Activated naive CD8-positive, alpha-beta T cell treated with anti-CD3 and anti-CD28 coated beads, Interleukin-2, amount 50 U/mL, for 24 hours (primary cell): ENCODE measurements at places on chromosomes 16 and 17.

- no peak for DNase-seq
Observed at GRCh38 chr17:46950997-46951621, 27.9 kb downstream of the RPRML start.

GRCh38 chr17:38443356-38444031 is 15.2 kb downstream of the ARHGAP23 start:
- DNase-seq: no peak

GRCh38 chr16:14373896-14374295 is 256.2 kb downstream of the PARN start:
- no peak for DNase-seq

DNA sequence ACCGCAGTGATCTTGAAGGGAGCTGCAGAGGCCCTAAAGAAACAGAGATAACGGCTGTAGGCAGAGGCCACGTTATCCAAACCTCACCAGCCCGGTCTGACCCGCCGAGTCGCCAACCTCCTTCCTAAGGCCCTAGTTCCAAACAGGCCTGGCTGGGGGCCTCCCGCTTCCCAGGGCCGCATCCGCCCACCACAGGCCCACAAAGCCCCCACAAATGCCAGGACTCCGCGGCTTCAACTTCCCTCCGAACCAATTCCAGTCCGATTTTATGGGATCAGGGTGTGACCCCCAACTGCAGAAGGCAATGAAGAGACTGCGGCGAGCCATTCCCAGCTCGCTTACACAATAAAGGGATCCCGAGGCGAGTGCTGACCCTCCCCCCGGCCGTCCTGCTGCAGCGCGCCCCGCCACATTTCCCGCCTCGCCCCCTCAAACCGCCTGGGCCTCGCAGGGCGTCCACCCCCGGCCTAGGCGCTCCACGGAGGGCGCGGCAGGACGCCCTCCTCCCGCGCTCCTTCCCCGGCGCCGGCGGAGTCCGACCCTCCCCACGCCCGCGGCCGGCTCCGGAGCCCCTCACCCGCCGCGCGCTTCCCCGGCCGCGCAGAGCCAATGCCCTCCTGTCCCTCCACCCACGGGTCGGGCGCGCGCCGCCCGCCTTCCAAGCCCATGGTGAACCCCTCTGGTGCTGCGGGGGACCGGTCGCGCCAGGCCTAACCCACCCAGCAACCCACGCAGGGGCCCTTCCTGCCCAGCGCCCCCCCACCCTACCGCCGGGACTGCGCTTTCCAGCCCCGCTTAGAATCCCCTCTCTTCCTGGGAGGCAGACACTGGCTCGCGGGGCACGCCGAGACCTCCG is 926 bp downstream of the MYH10 start:
- DNase-seq: peak; percentile 14

DNA sequence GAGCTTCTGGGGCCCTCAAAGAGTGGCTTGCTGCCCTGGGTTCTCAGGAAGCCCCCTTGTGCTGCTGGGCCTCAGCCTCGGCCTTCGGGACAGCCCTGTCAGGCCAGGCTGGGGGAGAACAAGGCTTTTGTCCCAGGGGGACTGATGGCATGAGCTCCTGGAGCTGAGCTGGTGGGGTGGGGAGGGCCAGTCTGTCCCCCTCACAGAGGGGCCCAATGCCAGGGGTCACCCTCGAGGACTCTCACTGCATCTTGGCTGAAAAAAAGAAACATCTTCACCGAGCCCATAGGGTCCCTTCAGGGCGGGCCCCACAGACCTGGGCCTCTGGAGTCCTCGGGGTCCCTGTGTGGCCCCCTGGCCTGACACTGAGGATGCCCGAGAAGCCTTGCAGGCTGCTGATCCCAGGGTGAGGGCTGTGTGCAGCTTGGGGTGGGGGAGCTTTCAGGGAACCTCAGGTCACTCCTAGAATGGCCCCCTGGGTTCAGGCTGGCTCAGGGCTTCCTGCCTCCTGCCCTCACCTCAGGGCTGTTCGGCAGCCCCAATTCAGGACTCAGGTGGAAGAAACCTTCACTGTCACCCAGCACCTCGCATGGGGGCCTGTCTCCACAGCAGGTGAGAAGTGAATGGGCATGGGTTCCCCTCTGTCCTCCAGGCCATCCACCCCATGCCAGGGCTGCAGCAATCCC is 90.5 kb downstream of the TNFRSF13B start:
- no peak for DNase-seq

- DNase-seq: no peak
Observed at GRCh38 chr17:31806921-31807320, 52.1 kb downstream of the COPRS start.

DNA sequence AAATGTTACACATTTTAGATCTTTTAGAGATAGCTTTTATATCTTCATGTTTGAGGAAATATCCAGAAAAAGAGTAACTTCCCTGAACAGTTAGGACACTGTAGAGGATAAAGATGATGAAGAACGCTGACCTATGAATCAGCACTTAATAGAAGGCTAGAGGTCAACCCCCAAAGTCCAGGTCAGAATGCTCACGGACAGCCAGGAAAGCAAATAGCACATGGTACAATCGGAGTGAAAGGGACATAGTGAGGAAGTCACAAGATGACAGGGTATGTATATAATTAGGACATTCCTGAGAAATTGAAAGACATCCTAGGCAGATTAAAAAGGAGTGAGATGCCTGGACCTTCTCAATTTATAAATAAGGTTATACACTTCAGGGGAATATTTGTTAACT is 55.1 kb upstream of the CNTNAP4 start:
- DNase-seq: no peak

- DNase-seq: no peak
Observed at GRCh38 chr16:11145173-11145818, 110.7 kb downstream of the SOCS1 start.

DNA sequence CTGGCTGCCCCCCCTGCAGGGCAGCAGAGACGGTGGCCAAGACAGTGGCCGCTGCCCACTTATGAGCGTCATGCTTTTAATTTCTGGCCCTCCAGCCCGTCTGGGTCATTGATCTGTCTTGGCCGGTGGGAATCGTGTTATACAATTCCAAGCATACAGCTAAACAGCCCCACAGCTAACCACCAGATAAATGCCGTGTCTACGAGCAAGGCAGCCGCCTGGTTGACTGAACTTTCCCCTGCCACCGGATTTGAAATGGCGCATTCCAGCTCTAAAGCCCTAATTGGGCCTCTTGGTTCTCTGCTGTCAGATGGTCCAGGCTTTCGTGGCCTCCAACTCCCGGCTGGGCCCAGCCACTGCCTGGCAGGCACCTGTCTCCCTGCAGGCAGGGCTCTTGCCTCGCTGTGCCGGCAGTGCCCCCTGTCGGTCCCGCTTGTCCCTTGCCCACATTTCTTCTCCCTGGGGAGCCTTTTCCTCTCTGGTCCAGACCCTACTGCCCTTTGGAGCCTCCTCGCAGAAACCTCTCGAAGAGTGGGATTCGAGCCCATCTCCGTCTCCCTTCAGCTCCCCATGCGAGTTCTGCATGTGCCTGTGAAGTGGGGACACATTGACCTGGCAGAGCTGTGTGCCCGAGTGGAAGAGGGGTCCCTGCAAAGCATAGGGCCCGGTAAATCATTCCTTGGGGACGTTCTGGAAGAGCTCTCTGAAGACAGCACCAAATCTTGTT is 1.8 kb upstream of the RBFOX3 start:
- peak; percentile 76 for DNase-seq

- no peak for DNase-seq
Observed at GRCh38 chr16:61590577-61590976, 445.7 kb downstream of the CDH8 start.

DNA sequence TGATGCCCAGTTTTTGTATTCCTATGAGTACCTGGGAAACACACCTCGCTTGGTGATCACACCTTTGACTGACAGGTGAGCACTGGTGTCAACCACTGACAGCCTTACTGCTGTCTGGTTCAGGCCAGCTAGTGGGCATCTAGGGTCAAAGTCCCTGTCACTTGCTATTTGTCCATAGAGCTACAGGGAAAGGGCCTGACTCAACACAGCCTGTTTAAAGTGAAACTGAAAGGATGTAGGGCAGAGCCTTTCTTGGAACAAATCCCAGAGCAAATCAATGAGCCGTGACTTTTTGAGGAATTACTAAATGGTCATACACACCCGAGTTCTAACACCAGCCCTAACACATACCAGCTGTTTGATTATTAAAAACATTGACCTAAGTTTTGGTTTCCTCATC is 106.8 kb downstream of the DNAH9 start:
- no peak for DNase-seq

DNA sequence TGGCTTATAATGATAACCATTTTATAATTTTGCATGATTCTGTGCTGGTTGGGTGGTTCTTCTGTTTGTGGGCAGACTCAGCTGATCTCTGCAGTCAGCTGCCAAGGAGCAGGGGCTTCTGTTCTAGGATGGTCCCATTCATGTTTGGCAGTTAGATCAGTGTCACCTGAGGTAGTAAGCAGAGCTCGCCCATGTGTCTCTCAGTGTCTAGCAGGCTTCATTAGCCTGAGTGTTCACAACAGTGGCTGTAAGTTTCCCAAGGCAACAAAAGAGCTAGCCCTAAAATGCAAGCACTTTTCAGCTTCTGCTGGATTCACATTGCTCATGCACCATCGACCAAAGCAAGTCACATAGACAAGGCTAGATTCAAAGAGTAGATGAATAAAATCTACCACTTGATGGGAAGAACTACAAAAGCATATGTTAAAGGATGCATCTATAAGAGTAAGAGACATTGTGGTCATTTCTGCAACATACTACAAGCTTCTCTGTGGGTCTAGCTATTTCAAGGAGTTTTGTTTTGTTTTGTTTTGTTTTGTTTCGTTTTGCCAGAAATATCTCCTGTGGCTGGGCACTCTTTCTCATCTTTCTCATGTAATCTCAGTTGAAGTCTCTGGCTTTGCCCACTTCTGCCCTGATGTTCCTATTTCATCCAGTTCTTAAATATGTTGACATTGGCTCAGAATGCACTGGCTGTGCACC is 180.8 kb downstream of the HS3ST4 start:
- DNase-seq: no peak

DNA sequence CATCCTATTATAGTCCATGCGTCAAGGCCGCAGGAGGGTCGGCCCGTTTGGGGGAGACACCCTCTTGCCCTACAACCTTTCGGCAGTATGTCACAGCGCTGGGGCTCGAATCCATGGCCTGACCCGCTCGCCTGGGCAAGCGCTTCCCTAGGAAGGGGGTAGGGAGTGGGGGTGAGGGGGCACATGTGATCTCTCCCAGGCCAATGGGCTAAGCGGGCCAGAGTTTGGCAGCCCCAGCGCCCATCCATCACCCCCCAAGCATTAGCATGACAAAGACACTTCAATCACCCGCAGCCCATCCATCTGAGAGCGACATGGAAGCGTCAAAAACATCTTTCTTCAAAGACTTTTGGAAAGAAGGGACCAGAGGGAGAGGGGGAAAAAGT is at the start of gene HOXB1:
HOXB1 (minus strand) TSS at position 125 of the 386 bp plus-strand sequence; CDS start at position 18, 107 bp downstream.
- no peak for DNase-seq

DNA sequence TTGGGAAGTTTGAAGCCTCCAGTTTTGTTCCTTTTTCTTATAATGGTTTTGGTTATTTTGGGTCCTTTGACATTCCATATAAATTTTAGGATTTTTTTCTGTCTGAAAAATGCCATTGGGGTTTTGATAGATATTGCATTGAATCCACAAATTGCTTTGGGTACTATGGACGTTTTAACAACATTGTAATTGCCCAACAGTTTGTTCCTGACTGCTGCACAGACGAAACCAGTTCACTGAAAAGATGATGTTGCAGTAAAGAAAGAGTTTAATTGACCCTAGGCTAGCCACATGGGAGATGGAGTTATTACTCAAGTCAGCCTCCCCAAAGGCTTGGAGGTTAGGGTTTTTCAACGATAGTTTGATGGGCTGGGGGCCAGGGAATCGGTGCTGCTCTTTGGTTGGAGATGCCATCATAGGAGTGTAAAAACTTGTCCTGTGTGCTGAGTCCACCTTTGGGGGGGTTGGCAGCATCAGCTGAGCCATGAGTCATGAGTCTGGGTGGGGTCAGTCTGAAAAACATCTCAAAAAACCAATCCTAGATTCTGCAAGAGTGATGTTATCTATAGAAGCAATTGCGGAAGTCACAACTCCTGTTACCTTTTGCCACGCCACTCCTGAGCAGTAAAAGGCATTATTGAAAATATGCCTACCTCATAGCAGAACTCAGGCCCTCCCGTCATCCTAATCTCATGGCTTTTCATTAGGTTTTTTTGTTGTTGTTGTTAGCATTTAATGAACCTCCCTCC is 2.7 kb upstream of the PRSS41 start:
- DNase-seq: no peak

DNA sequence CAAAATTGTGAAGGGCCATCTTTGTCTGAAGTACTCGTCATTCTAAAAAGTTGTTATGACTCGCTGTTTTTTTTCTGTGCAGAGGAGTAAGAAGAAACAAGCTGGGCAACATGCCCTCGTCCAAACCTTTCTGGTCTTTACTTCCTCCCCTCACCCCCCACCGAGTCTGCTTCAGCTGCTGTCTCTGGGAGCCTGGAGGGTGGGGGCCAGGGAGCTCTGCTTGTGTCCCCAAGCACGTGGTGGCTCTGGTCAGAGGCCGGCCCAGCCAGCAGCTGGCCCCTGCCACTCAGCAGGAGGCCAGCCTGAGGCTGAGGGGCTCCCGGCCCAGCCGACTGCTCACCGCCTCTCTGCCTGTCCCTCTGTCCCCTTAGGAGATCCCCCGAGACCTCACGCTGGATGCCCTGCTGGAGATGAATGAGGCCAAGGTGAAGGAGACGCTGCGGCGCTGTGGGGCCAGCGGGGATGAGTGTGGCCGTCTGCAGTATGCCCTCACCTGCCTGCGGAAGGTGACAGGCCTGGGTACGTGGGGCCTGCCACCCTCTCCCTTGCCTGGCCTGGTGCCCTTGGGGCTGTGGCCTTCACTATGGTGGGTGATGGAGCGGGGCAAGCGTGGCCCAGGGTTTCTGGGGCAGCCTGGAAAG is 53.7 kb upstream of the LGALS9 start:
- DNase-seq: no peak

DNA sequence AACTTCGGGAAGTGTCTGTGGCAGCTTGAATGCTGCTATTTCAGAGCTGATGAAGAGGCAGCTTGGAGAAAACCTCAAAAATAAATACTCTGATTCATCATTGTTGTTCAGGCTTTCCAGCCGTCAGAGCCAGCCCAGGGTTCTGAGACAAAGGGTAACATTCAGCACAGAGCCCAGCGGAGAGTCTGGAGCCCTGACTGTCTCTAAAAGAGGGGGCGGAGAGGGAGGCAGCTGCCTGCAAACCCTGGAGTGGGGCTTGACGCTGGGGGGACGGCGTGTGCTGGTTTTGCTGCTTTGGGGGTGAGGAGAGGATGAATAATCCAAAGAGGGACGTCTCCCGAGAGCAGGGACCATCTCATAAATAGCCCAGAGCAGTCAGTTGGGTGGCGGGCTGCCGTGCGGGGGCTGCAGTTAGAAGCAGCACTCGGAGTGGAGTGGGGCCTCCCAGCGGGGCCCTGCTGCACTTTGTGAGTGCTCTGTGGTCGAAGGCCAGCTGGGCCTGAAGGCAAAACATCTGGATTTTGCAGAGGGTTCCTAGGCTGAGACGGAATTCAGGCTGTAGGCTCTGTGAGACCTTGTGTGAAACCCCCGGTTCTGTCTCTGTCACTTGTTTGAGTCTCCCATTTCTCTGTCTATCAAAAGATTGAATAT is 237.8 kb downstream of the PRKCA start:
- no peak for DNase-seq

DNA sequence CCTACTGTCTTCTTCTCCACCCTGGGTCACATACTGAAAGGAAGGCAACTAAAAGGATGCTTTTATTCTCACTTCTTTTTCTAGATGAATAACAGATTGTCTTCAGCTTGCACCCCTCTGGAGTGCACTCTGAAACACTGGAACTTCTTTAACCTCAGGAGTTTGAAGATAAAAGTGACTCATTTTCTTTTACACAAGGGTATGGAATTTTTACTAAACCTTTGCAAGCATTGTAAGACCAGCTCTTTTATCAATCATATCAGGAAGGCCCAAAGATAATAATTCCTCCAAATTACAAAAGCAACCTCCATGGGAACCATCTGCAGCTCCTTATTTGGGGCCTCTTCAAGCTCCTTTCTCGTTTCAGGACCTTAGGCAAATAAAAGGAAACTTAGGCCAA is 193.5 kb upstream of the KIF2B start:
- no peak for DNase-seq
